SJSA1 (cell line): ENCODE measurements at places on chromosomes 4 and X.
A peak's percentile ranks its signal among the peaks of the same experiment; 100 is the strongest.

GRCh38 chrX:24201216-24201615, 51.7 kb downstream of the ZFX start:
- DNase-seq = no peak

- peak; percentile 2 for DNase-seq
These were observed 4.5 kb upstream of the PPP2R2C start for GRCh38 chr4:6476893-6477292.

- DNase-seq = no peak
These were observed 57.2 kb downstream of the FBXW7 start for GRCh38 chr4:152478461-152479237.

DNA sequence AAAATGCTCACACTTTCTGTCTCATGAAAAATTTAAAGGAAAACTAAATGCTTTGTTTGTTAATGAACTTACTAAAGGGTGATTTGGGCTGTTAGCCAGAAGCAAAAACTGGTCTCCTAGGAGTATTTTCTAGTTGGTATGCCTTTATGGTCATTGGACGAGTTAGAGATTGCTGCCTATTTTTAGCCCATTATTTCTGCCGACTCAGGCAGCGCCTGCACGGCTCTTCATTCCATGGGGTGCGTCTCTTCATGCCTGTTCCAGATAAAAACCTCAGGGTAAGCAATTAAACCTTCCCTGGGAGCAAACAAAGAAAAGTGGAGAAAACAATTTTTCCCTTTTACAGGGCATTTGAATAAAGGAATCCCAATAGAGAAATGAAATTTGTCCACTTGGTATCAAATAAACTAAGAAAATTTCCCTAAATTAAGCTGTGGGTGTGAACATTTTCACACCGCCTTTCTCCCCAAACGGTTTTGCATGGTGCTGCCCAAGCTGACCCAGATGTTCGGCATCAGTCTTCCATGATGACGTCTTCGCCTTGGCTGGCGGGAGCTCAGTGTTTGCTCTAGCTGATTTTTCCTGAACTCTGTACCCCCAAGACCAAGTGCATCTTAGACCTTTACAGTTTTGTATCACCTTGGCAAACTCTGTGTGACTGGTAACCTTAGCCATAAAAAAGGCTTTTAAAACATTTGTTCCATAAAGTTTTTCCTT, 61.7 kb upstream of the ADGRG2 start:
- no peak for DNase-seq

DNA sequence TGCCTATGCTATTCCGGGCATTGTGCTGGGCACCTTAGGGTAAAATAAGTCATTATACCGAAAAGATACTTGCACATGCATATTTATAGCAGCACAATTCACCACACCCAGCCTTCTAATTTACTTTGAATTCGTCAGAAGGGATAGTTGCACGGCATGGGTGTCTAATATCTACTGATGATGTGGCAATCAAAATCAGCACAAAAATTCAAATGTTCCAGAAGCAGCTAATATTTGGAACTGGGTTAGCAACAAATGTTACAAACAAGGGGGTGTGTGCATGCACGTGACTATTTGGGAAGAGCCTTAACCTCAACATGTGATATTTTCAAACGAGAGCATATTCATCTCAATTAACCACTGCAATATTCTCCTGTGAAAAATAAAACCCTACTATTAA, 79.7 kb upstream of the PRSS48 start:
- DNase-seq = no peak
